Activated CD4-positive, alpha-beta T cell treated with anti-CD3 and anti-CD28 coated beads for 48 hours (primary cell): ENCODE measurements at places on chromosomes 16 and 17.
A peak's percentile ranks its signal among the peaks of the same experiment; 100 is the strongest.

GRCh38 chr17:16910341-16910740 lies 61.6 kb downstream of the TNFRSF13B start:
- DNase-seq = no peak

GRCh38 chr16:3212567-3212966 lies 22.4 kb downstream of the ZNF200 start:
- no peak for DNase-seq

- no peak for DNase-seq
Measured at GRCh38 chr17:59634632-59635541, 15.2 kb downstream of the CLTC start.

DNA sequence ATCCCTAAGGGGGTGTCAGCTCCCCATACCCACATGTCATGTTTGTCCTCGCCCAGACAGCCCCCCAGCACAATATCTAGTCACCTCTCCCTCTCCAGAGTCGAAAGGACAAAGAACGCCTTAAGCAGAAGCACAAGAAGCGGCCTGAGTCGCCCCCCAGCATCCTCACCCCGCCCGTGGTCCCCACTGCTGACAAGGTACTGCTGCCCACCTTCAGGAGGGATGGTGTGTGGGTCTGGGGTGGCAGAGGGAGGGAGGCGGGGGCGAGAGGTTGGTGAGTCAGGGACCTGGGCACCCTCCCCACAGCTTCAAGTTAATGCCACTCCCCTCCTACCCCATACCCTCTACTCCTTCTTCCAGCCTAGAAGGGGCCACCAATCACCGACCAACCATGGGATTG lies 7.5 kb downstream of the MLLT6 start:
- no peak for DNase-seq

DNA sequence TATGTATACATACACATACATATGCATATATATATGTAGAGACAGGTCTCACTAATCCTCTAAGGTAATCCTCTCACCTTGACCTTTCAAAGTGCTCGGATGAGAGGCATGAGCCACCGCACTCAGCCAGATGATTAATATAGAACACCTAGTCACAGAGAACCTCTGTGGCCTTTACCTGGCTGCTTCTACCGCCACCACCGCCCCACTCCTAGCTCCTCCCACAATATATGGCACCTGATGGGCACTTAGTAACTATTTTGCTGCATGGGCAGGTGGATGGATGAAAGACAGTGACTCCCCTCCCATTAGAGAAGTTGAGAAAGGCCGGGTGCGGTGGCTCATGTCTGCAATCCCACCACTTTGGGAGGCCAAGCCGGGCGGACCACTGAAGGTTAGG lies 16.7 kb upstream of the ATP2C2 start:
- DNase-seq = no peak

DNA sequence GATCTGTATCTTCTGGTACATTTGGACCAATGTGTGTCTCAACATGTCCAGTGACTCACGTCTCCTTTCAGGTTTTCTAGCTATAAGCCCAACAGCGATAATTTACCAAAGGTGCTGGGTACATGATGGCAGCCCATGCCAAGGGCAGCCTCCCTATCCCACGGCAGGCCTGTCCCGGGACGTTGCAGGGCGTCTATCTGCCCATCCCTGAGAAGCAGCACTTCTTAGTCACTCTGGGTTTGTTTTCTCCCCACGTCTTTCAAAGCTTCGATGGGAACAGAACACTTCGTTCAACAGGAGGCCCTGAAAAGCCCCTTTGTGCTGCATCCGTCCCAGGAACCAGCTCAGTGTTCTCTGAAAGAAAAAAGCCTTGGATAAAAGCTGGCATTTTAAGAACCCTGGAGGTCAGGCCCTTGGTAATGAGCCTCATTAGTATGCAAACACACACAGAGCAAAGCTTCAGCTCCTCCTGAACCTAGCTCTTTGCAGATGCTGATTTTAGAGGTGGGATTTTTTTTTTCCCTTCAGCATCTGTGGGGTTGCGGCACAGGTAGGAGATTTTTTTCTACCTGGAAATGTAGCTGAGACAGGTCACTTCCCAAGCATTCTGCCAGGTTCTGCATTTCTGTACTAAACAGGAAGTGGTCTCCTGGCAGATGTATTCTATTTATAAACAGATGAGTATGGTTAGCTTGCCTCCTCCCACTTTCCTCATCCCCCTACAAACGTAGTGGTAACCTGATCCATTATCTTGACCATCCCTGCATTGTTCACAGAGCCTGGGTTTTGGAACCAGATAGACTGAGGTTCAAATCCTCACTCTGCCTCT lies 17.5 kb upstream of the MT4 start:
- no peak for DNase-seq

DNA sequence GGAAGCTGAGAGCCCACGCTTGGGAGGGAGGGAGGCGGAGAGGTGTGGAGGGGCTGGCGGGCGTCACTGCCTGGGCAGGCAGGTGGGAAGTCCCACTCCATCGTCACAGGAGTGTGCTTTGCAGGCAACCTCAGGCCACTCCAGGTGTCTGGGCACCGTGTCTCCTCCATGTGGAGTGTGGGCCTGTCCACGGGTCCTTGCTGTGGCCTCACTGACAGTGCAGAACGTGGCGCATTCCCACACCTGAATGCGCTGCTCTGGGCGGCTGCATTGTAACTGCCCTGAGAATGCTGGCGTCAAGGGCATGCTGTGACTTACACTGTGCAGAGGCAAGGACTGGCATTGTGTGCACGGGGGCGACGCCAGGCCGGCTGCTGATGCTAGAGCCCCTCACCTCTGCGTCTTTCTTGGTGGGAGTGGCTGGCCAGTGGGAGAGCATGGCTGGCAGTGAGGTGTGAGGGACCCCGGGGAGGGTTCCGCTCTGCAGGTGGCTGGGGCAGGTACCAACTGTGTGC lies 66.4 kb downstream of the BANP start:
- no peak for DNase-seq

DNA sequence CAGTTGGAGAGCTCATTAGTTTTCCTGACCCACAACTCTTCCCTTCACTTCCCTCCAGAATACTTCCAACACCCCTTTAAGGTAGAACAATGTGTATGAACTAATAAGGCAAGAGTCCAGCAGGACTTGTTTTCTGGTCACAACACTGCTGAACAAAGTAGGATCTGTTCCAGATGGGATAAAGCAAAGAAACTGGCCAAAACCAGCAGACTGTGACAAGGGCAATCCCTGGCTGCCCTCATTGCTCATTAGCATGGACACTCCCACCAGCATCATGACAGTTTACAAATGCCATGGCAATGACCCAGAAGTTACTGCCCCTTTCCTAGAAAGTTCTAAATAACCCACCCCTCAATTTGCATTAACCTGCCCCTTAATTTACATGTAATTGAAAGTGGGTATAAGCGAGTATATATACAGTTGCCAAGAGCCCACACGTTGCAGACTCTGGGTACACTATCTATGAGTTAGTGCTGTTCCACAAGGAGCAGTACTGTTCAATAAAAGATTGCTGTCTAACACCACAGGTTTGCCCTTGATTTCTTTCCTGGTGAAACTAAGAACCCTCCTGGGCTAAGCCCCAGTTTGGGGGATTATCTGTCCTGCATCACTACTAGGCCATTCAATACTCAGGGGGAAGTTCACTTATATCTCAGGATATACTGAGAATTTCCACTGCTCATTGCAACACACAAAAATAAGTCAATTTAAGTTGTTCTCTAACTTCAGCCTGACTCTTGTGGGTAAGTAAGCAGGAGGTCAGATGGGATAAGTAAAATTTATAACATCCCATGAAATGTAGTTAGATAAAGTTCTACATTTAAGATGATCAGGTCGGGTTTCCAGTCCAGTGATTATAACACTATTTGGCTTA lies 82.3 kb downstream of the SSH2 start:
- DNase-seq = no peak

DNA sequence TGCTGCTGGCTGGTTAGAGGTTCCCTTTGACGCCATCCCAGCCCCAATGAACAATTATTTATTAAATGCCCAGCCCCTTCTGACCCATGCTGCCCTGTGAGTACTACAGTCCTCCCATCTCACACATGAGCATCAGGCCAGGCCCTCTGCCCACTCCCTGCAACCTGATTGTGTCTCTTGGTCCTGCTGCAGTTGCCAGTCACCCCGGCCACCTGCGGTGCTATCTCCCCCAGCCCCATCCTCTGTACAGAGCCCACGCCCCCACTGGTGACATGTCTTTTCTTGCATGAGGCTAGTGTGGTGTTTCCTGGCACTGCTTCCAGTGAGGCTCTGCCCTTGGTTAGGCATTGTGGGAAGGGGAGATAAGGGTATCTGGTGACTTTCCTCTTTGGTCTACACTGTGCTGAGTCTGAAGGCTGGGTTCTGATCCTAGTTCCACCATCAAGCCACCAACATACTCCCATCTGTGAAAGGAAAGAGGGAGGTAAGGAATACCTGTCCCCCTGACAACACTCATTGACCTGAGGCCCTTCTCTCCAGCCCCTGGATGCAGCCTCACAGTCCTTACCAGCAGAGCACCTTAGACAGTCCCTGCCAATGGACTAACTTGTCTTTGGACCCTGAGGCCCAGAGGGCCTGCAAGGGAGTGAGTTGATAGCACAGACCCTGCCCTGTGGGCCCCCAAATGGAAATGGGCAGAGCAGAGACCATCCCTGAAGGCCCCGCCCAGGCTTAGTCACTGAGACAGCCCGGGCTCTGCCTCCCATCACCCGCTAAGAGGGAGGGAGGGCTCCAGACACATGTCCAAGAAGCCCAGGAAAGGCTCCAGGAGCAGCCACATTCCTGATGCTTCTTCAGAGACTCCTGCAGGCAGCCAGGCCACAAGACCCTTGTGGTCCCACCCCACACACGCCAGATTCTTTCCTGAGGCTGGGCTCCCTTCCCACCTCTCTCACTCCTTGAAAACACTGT lies 11.3 kb downstream of the CX3CL1 start:
- DNase-seq = no peak

DNA sequence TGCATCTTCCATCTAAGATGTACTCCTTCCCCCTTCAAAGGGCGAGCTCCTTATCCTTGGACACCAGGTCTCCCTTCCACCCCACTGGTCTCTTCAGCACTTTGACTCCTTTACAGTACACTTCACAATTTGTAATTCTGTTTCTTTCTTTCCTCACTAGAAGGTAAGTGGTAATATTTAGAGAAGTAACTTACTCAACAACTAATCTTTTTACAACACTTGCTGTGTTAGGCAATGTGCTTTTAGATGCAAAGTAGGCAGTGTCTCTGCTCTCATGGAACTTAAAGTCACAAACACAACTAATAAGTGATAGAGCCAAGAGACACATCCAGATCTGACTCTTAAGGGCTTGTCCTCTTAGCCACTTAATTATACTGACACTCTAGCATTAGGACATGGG lies 6.4 kb downstream of the SIAH1 start:
- no peak for DNase-seq

DNA sequence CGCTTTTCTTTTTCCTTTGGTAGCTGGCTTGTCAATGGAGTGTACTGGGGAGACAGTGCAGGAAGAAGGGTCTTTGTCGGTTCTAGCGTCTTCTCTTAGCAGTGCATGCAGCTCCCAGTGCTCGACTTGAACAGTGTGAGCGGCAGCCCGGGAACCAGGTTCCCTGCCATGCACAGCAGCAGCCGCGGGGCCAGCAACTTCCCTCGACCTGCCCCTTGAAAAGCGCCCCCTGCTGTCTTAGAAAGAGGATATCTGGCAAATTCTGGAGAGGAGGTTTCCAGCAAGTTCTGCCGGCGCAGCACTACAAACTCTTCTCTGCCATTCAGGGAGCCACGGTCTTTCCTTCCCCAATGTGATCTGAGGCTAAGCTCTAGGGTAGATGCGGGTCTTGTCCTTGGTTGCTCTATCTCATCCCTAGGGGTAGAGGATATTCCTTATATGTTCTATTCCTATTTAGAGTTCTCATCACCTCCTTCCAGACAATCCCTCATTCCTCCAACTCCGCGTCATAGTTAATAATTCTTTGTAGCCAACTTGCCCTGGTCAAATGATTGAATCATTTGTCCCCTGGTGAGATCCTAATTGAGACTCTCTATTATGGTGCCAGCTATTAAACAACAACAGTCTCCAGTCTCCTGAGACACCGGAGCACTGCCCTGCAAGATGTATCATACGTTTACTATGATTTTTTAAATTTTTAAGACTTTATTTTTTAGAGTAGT lies 451.3 kb downstream of the PMP22 start:
- peak; percentile 17 for DNase-seq

DNA sequence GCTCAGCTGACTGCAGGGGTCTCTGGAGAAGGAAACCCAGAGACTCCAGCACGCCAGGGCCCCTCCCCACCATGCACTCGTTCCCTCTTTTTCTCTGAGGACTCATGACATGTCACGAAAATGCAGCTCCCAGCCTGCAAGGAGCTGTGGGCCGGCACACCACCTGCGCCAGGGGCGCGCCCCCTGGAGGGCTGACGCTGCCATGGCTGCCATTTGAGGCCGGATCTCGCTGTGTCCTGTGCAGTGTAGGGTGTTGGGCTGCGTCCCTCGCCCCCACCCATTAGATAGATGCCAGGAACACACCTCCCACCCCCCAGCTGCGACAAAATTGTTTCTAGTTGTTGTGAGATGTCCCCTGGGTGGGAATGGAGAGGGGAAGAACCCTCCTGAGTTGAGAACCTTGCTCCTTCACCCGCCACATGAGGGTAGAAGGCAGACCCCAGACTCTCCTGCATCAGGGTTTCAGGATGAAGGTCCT lies 8.2 kb downstream of the SYNGR2 start:
- DNase-seq = peak; percentile 84

DNA sequence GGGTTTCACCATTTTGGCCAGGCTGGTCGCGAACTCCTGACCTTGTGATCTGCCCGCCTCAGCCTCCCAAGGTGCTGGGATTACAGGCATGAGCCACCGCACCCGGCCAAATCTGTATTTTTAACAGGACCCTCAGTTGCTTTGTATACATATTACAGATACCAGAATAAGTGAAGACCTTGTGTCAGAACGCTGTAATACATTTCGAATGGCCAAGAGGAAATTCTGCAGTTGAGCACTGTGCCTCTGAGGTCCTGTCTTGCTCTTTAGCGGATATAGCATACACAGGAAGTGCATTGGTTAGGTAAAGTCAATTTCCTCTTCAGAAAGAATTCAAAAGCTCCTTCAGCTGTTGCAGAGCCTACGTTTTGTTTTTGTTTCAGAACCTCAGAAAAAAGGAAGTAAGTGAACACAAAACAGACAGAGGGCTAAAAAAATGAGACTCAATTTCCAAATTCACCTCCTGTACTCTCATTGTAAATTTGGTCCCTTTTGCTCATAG lies 15.7 kb downstream of the CRLF3 start:
- DNase-seq = no peak

GRCh38 chr16:3152991-3153368 lies 18.2 kb downstream of the ZNF213 start:
- DNase-seq = no peak

GRCh38 chr17:73851091-73851490 lies 206.8 kb upstream of the SDK2 start:
- DNase-seq = no peak
